Cerebellar cortex (tissue), 1 donor: ENCODE measurements at places on chromosomes 2 and 18.

GRCh38 chr2:207812058-207812725, 42.5 kb upstream of the FZD5 start:
- no peak for DNase-seq

GRCh38 chr2:213806125-213806726, 522.0 kb downstream of the SPAG16 start:
- no peak for DNase-seq

DNA sequence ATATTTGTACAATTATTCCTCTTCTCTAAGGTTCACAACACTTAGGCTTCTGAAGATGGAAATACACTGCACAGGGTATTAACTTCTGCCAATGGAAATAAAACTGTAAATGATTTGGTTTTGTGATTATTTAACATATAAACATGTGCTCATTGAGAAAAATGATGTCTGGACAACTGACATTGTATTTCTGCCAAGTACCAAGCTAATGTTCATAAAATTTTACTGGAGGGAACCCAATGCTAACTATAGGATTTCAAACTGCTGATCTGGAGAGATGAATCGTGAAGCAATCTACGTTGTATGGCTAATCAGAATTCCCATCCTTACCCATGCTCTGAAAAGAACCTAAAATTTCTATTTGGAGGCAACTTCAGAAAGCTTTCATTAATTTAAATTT, 279.7 kb downstream of the NRXN1 start:
- DNase-seq = peak; percentile 60

DNA sequence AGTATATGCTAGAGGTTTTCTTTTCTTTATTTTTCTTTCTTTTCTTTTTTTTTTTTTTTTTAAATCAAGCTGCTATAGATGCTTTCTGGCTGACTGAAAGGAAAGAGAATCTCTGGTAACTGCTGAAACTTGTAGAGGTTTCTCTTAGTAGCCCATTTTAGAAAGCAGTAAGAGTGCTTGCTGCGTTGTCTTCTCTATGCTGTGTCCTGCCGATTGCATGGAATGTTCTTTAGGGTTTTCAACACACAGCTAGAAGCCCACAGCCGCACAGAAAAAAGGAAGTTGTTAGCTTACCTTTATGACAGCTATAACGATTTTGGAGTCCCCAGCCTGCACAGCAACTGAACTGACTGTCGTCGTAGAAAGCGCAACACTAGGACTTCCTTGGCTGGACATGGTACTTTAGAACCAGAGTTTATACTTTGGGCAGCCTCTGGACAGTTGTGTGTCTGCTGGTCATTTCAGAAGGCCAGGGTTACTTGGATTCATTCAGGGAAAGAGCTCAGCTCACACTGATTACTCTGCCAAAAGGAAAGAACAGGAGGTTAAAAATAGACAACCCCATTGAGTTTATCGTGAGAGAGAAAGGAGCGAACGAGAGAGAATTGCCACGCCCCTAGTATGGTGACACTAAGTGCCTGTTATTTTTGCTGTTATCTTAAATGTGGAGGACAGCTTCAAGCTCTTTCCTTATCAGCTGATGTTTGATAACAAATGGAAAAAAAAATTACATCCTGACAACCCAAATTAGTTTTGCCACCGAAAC, at the start of gene CCDC141:
Gene CCDC141 (minus strand): TSS at position 592 of the 766 bp plus-strand sequence. CDS start 196 bp downstream, at position 396.
- no peak for DNase-seq

DNA sequence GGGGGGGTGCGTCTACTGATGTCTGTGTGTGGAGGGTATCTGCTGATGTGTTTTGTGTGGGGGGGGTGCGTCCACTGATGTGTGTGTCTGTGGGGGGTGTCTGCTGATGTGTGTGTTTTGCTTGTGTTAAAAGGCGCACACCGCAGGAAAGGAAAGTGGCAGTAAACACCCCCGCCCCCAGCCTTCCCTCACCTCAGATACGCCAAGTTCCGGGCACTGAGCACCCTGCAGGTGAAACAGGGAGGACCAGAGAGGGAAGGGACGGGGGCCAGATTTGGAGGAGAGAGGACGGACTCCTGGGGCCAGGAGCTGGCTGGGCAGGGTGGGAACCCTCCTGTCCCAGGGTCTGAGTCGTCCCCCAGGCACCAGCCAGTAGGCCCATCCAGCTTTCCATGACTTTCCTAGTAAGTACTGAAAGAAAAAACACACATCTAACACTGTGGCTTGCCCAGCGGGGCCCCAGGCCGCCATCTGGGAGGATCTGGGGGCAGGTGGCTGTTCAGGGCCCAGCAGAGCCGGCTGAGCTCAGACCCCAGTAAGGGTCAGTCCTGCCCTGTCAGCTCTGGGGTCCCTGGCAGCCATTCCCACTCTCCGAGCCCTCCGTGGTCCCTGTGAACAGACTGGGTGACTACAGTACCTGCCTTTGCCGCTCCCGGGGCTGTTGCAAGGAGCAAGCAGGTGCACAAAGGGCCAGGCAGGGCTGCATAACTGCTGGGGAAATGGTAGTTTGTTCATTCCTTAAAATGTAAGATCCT, 126.9 kb downstream of the NFATC1 start:
- DNase-seq = no peak
